CD8-positive, alpha-beta memory T cell (primary cell): ENCODE measurements at places on chromosomes 7 and 10.

DNA sequence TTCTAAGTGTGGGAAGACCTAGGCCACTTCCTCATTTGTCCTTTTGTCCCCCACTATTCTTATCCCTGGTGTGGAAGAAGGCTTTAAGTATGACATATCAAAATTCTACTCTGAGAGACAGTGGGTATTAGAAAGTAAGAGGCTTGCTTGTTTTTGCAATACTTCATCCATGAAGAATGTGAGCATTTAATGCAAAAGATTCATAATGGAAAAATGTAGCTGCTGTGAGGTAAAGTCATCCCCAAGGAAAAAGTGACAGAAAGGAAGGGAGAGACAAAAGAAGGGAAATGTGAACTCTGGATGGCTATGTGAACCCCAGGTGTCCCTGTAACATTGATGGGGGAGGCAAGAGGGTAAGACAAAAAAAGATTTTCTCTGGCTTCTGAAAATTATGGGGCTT, 607.5 kb downstream of the SORCS1 start:
- no peak overlapping the region for H3K27ac ChIP-seq
- H3K36me3 ChIP-seq = no peaks in the 10 kb centered on the region
- DNase-seq = no peak
- H3K4me3 ChIP-seq = no peak overlapping the region

DNA sequence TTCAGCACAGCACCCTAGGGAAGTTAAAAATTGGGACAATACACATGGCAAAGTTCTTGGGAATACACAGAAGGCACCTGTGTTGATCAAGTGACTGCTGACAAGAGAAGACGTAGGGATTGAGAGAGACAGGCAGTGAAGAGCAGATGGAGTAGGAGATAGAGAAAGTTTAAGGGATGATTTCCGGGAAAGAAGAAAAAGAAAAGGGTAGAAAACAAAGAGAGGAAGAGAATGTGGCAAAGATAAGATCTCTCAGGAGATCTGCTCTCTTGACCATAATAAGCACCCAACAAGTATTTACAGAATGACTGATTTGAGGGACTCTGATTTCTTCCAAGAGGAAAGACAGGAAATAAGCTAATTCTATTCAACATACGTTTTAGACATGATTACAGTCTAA, 15.1 kb upstream of the RALA start:
- no peak overlapping the region for H3K4me3 ChIP-seq
- no peaks in the 10 kb centered on the region for H3K27me3 ChIP-seq
- DNase-seq = no peak
- H3K4me1 ChIP-seq = peaks cover 32% of the 10 kb centered on the region
- H3K27ac ChIP-seq = no peak overlapping the region

DNA sequence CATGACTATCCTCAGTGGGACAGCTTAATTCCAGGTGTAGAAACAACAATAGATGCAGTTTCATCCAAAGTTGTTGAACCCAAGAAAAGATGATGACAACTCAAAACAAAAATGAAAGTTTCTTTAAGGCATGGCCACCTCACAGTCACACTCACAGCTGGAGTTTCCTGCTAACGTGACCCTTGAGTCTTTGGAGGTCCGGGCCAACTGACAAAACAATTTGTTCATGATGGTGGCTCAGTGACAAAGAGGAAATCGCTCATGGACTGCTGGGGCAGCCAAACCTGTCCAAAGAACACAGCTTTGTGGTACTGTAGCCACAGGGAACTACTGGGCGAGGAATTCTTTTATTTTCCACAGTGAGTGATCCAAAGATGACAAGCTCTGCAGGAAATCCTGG, 96.0 kb upstream of the JCAD start:
- no peaks in the 10 kb centered on the region for H3K27me3 ChIP-seq
- H3K4me1 ChIP-seq = no peaks in the 10 kb centered on the region
- no peak overlapping the region for H3K27ac ChIP-seq
- no peak for DNase-seq
- H3K36me3 ChIP-seq = no peaks in the 10 kb centered on the region

- no peak for DNase-seq
- no peaks in the 10 kb centered on the region for H3K36me3 ChIP-seq
- H3K4me1 ChIP-seq = no peaks in the 10 kb centered on the region
Observed at GRCh38 chr10:96212911-96213310, 58.5 kb downstream of the BLNK start.
